ENCODE measurements at places on chromosomes 3 and 15.

DNA sequence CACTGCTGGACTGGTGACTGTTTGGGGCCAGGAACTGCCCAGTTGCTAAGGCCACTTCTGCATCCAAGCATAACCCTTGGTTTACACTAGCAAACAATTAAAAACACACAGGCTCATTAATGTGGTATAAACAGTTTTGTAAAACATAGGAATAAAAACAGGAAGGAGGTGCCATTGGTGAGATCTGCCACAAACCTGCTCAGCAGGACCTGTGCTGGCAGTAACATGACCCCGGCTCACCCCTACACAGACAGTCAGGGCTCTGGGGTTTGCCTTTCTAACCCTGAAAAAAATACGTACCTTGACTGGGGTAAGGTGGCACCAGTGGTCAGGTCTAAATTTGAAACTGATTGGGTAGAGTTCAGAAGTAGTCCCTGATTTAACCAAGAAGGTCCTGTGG, 76.2 kb downstream of the ATP1B3 start:
- no peak for DNase-seq

DNA sequence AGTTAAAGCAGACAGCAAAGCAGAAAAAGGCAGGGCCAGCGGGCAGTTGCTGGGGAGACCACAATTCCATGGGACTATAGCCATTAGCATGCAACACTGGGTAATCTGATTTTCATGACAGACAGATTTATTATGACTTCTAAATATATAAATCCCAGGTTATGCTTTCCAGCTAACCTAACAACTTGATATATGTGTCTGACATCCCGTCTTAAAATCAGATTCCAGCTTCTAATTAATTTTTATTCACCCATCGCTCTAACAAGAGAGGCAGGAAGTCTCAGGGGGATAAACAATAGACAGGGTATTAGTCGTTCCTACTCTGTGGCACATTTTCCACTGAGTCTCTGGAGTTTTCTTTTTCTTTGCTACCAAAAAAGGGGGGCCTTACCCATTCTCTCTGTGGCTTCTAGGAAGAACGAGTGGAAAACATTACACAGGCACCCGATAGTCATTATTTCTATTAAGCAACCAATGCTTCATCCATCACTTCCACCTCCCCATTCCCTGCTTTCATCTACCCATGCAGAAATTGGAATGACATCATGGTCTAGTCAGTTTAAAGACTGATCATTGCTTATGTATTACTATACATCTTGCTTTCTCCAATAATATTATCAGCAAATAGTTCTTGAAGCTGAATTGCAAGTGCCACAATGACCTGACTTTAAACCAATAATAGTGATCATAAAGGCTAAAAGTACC, 173.1 kb downstream of the FHIT start:
- DNase-seq = no peak

- no peak for DNase-seq
Observed at GRCh38 chr15:81373176-81373575, 837 bp downstream of the TMC3 start.

DNA sequence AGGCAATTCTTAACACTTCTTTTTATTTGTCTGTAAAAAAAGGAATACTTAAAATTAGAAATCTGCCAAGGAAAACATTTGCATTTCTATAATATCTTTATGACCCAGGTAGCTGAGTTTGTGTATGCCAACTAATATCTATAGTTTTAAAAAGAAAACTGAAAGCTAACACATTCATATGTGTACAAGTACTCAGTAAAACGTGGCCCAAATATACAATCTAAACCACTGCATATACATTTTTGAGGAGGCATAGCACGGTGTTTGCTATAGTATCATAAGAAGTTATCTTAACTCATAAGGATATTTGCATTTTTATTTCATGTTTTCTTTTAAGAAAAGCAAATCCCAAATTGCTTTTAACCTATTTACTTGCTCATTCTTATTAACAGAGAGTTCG, 172.7 kb downstream of the ZBTB20 start:
- no peak for DNase-seq

GRCh38 chr3:197030379-197031314, 1.0 kb upstream of the MELTF start:
- DNase-seq = peak; percentile 63

GRCh38 chr15:26537663-26538062, 235.2 kb downstream of the GABRB3 start:
- DNase-seq = no peak

GRCh38 chr15:31464216-31465082, 137.8 kb downstream of the KLF13 start:
- peak; percentile 44 for DNase-seq

GRCh38 chr3:88809993-88810392, 297.4 kb upstream of the EPHA3 start:
- no peak for DNase-seq

DNA sequence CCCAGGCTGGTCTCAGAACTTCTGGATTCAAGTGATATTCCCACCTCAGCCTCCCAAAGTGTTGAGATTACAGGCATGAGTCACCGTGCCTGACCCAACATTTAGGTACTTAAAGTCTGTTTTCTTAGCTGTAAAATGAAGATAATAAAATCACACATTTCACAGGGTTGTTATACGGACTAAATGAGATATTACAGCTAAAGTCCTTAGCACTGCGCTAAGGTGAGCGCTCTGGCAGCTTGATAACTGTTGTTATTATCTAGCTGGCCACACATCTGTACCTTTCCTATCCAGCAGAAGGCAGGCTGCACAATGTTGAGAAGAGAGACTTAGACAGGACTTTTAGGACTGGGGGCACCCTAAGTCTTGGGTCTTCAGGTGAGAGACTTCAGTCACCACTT, 2.7 kb upstream of the LIPH start:
- no peak for DNase-seq

GRCh38 chr3:183180110-183180783, 17.7 kb upstream of the LAMP3 start:
- DNase-seq = no peak

DNA sequence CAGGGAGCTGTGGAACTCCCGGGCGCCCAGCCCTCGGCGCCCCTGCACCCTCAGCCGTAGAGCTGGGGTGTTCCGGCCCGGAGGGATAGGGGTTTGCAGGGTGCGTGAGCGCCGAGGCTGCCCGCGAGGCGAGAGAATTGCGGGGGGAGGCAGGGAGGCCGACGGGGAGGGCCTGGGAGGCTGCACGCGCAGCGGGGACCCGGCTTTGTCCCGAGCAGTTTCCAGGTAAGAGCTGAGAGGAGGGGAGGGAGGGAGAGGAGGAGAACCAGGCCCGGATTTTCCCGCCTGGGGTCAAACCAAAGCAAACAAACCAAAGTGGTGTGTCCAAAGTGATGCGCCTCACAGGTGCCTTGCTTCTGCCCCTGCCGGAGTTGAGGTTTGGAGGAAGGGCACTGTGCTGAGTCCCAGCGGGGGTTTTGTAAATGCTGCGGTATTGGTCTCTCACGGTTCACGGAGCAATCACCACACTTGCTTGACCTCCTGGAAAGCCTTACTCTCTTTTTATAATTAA, 146.4 kb downstream of the TJP1 start:
- DNase-seq = no peak

GRCh38 chr15:56805466-56806147, 72.3 kb upstream of the ZNF280D start:
- no peak for DNase-seq

DNA sequence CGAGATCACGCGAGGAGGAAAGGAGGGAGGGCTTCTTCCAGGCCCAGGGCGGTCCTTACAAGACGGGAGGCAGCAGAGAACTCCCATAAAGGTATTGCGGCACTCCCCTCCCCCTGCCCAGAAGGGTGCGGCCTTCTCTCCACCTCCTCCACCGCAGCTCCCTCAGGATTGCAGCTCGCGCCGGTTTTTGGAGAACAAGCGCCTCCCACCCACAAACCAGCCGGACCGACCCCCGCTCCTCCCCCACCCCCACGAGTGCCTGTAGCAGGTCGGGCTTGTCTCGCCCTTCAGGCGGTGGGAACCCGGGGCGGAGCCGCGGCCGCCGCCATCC, 1.1 kb upstream of the SETD5 start:
- DNase-seq = peak; percentile 93

DNA sequence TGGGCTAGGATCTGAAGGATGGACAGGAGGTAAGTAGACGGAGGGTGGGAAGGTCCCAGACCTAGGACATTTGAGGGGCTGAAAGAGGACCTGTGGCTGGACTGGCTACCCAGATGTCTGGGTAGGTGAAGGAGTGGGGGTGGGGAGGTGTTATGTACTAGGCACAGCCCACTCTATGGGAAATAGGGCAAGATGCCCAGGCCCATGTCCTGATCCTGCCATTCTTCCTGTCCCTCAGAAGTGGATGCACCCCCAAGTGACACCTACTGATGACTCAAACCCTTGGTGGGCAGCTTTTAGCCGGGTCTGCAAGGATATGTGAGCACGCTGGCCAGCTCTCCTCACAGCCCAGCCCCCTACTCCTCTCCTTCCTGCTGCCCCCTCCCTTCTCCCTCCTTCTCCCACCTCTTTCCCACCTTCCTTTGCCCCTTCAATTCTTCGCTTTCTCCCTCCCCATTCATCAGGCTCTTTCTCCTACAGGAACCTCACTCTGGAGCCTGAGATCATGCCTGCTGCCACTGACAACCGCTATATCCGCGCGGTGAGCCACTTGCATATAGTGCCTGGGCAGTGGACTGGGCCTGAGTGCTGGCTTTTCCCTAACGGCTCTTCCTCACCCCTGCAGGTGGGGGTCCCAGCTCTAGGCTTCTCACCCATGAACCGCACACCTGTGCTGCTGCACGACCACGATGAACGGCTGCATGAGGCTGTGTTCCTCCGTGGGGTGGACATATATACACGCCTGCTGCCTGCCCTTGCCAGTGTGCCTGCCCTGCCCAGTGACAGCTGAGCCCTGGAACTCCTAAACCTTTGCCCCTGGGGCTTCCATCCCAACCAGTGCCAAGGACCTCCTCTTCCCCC, 5.2 kb downstream of the ACY1 start:
- no peak for DNase-seq

- no peak for DNase-seq
Observed at GRCh38 chr3:109125902-109126301, 8.0 kb upstream of the MORC1 start.

DNA sequence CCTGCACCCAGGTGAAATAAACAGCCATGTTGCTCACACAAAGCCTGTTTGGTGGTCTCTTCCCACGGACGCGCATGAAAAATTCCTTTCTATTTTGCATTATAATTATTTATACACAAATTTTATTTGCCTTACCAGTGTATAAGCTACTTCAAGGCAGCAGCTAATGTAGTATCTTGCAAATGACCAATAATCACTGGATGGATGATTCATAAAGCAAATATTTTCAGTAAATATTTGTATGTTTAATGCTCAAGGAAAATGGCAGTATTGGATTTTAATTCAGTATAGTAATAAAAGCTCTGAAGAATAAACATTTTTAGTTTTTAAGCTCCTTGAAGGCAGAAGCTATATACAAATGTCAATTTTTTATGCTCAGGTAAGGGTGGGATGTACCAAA, 158.7 kb upstream of the NANOGP8 start:
- DNase-seq = no peak

- no peak for DNase-seq
Observed at GRCh38 chr15:37361621-37362020, 261.3 kb upstream of the MEIS2 start.

GRCh38 chr3:71456156-71456555, 127.4 kb downstream of the FOXP1 start:
- no peak for DNase-seq

DNA sequence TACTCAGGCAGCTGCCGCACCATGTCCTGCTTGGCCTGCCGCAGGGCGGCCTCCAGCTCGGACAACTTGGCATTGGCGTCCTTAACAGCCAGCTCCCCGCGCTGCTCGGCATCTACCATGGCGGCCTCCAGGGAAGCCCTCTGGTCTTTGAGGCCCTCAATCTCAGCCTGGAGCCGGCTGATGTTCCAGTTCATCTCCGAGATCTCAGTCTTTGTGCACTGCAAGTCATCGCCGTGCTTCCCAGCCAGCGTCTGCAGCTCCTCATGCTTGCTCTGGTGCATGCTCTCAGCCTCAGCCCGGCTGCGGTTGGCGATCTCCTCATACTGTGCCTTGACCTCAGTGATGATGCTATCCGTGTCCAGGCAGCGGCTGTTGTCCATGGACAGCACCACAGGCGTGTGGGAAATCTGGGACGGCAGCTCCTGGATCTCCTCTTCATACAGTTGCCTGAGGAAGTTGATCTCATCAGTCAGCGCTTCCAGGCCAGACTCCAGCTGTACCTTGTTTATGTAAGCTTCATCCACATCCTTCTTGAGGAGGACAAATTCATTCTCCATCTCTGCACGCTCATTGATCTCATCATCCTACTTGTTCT, 15.5 kb upstream of the PSTPIP1 start:
- no peak for DNase-seq

DNA sequence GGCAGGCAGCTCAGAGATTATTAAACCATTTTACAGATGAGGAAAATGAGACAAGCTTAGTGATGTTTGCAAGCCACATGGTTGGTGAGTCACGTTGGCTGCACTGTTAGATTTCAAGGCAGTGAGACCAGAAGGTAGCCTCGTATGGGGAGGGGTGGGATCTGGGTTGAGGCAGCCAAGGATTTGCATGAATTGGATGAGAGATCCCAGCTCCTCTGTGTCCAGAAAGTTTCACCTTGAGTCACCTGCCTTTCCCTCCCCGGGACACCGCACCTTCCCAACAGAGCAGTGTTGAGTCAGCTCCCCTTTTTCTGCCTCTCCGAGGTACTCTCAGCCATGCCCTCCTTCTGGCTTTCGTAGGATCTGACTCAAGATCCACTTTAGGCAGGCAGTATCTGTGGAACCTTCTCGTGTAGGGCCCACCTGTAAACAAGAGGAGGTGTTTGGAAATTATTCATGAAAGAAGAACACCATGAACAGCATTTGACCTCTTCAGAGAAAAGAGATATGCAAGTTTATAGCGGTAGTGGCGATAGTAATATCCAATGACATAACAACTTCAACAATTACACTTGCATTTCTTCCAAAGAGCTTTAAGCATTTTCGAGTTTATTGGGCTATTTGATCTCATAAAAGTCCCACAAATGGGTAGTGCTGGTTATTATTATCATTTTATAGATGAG, 46.8 kb upstream of the VPS8 start:
- no peak for DNase-seq

- DNase-seq = no peak
Observed at GRCh38 chr3:155948476-155948875, 78.0 kb downstream of the GMPS start.

- no peak for DNase-seq
Observed at GRCh38 chr15:73678498-73678897, 5.7 kb upstream of the CD276 start.

DNA sequence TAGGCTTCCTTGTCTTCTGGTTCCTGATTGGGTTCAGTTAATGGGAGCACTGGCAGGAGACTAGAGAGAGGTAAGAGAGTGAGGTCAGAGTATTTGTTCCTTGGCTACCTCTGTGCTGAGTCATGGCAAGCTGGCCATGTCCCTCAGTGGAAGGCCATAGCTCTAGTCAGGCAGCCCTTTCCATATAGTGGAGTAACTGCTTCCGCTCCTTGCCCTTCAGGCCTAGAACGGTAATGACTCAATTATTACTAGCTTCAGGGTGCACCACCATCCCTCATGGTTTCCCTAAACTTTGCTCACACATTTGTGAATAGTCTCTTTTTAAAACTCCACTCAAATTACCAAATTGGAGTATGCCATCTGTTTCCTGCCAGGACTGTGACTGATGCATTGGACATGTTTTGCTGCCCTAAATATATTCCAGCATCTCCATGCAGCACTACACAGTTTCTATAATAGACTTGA, 10.5 kb upstream of the ANO10 start:
- DNase-seq = no peak
